ENCODE measurements at places on chromosomes 3 and 15.

- no peak for DNase-seq
These were observed 188.6 kb upstream of the TBL1XR1 start for GRCh38 chr3:177385831-177386301.

DNA sequence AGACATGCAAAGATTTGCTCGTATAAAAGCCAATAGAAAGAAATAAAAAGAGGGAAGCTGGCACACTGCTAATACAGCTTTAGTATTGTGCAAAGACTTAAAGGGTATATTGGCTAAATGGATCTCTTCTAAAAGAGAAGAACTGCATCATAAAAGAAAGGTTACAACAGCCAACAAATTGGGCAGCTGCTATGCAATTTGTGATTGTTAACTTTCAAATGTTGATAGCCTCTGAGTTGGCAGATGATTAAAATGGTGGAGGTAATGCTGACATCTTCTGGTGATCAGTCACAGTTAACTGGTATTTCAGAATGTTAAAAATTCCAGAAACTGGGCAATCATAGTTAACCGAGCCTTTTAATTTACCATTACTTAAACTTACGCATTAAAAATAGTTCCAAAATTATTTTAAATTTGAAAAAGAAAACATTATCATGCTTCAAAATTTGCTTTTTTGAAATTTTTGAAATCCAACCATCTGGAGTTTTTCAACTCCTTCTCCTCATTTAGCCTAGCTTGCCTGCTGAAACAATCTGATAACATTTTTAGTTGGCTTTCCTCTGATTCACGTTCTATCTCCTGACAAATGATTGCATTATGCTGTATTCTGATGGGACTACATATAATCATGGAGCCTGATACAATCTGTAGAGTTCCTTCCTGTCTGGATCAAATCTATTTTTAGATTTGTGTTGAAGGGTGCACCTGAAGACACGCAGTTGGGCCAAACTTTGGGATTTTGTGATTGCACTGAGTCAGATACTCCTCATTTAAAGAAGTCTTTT is 144.0 kb upstream of the PDZRN3 start:
- DNase-seq = no peak

- no peak for DNase-seq
These were observed 74.7 kb downstream of the PDZRN3 start for GRCh38 chr3:73550032-73550431.

GRCh38 chr15:42286445-42287029 is 13.3 kb upstream of the TMEM87A start:
- DNase-seq = no peak

DNA sequence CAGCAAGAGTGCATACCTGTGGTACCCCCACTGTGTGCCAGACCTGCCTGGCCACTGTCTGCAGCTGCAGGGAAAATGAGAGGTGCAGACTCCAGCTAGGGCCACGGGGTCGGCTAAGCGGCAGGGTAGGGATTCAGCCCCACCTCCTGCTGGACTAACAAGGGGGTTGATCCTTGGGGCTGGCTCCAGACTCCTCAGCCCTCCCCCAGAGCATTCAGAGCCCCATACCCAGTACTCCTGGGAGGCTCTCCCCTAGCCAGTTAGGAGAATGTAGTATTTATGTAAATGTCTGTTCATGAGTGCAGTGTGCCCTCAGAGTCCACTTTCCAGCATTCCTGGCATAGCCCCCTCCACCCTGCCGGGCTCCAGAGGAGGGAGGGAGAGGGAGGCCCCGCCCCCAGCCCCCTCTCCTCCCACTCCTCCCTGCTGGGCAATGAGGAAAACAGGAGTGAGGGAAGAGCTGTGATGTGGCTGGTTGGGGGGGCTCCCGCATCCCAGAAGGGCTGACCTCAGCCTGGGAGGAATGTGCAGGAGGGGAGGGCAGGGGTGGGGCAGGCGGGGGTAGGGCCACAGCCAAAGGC is 4.5 kb upstream of the SEMA3B start:
- no peak for DNase-seq
